Tibial nerve (tissue), 4 donors: ENCODE measurements at places on chromosomes 1 and 21.
A peak's percentile ranks its signal among the peaks of the same experiment; 100 is the strongest.

DNA sequence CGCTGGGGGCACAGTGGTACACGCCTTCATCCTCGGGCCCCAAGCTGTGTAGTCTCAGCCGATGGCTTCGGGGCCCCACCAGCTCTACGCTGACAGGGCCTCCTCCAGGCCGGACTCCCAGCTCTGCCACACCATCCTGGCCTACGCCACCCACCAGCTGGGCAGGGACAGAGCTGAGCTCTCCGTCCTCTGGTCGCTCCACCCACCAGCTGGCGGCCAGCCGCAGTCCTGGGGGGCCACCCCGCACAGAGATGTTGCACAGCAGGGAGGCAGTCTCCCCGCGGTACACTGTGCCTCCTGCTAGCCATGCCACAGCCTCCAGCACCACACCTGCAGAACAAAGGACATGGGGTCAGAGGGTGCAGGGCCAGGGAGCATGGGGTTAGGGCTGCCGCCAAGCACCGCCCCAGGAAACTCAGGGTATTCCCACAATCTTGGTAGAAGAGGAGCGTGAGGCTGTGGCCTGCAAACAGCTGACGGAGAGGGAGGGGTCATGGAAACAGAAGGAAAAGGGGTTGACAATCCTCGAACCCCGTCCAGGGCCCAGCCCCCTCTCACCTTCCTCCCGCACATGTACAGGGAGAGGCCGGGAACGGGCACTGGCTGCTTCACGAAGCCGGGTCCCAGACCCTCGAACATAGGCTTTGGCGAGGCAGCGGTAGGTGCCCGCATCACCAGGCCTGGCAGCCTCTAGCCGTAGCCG, 5.9 kb downstream of the IGSF8 start:
- DNase-seq: no peak

GRCh38 chr1:159554696-159555095, 18.9 kb upstream of the OR10J5 start:
- DNase-seq: no peak

- DNase-seq: no peak
Measured at GRCh38 chr1:19416921-19417470, 68.3 kb downstream of the CAPZB start.

GRCh38 chr1:22641906-22642636, 1.4 kb upstream of the C1QC start:
- DNase-seq: peak; percentile 72

- DNase-seq: no peak
Measured at GRCh38 chr1:40303051-40303771, 13.9 kb downstream of the COL9A2 start.

- no peak for DNase-seq
Measured at GRCh38 chr1:159071970-159072582, 4.5 kb downstream of the AIM2 start.

DNA sequence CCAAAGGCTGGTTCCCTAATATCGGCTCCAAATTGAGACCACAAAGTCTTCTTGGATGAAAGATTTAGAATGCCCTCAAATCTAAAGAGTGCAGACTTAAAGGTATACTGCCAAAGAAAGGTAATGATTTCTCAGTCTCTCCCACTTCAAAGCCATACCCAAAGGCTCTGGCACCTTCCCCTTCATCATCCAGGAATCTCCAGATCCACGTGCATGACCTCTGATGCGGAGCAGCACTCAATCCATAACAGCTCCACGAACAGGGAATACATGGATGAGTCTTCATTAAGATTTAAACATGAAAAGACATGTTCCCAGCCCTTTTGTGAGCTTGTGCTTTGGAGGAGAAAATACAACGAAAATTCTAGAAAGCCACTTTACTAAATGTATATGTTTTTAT, 453.9 kb downstream of the DSCAM start:
- no peak for DNase-seq

- DNase-seq: no peak
Measured at GRCh38 chr1:7983086-7983778, 21.7 kb downstream of the PARK7 start.
